ENCODE measurements at places on chromosomes 1 and 21.

- DNase-seq: no peak
Observed at GRCh38 chr1:11690397-11691301, 861 bp upstream of the DRAXIN start.

GRCh38 chr1:203526572-203526971, 32.6 kb downstream of the OPTC start:
- DNase-seq: no peak

GRCh38 chr1:15383810-15384209, 25.9 kb upstream of the EFHD2 start:
- no peak for DNase-seq

- DNase-seq: no peak
Observed at GRCh38 chr1:43405219-43405875, 15.6 kb downstream of the SZT2 start.

- no peak for DNase-seq
Observed at GRCh38 chr1:160488347-160489058, 34.6 kb downstream of the SLAMF6 start.

GRCh38 chr1:88655685-88656299, 28.3 kb upstream of the PKN2 start:
- no peak for DNase-seq

- DNase-seq: no peak
Observed at GRCh38 chr1:109238382-109238781, 11.0 kb upstream of the CELSR2 start.

DNA sequence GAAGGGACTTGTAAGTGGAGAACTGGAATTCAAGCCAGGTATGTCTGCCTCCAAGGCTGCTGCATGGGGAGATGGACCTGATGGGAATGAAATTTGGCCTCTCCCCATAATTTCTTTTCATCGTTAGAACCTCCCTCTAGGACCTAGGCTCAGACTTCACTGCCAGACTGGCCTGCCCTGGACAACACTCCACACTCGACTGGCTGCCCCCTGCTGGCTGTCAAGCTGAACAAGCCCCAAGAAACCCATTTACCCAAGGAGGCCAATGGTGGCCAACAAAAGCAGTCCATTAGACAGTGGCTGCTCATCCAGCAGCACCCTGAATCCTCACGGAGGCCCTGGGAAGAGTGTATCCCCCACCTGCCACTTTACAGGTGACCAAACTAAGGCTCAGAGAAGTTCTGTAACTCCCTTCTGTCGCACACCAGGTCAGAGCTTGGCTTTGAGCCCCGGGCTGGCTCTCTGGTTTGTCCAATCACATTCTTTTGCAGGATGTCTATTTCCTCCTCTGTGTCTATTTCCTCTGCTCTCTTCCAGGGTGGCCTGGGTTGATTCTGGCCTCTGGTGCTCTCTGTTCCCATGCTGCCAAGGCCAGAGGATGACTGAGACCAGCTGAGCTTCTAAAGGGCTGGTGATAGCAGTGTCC, 3.8 kb downstream of the RNF186 start:
- peak; percentile 62 for DNase-seq

DNA sequence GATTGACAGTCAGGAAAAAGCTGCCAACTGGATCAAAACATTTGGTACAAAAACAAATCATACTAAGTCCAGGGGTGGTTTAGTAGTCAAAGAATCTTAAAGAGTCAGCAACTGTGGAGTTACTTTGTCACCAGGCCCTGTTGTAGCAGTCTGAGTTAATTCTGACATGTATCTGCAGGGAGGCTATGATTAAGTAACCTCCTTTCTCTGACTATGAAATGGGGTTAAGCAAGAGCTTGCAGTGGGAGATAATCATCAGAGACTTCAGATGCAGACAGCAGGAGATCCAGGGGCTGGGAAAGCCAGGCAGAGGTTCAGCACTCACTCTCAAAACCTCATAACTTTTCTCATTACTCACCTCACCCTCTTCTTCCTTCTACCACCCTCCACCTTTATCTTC, 99.2 kb upstream of the BTG3 start:
- no peak for DNase-seq

GRCh38 chr1:3697810-3698209, 45.5 kb downstream of the TP73 start:
- DNase-seq: no peak

- DNase-seq: no peak
Observed at GRCh38 chr1:57600424-57600823, 176.6 kb upstream of the DAB1 start.

All from stimulated activated CD4-positive, alpha-beta T cell treated with anti-CD3 and anti-CD28 coated beads, Interleukin-1b, Interleukin-23, amount 100 ng/mL, for 48 hours (primary cell).